ENCODE measurements at places on chromosomes 2 and 18.
A peak's percentile ranks its signal among the peaks of the same experiment; 100 is the strongest.

- no peak for DNase-seq
Observed at GRCh38 chr2:33917252-33917651, 318.2 kb upstream of the FAM98A start.

- DNase-seq, result no peak
Observed at GRCh38 chr2:111652038-111652437, 232.0 kb downstream of the ANAPC1 start.

- peak; percentile 58 for DNase-seq
Observed at GRCh38 chr2:237900891-237901831, 41.7 kb downstream of the RAMP1 start.

GRCh38 chr2:145935016-145935415, 1415.1 kb upstream of the ZEB2 start:
- DNase-seq, result no peak

- no peak for DNase-seq
Observed at GRCh38 chr18:54671291-54671881, 80.3 kb downstream of the DYNAP start.

DNA sequence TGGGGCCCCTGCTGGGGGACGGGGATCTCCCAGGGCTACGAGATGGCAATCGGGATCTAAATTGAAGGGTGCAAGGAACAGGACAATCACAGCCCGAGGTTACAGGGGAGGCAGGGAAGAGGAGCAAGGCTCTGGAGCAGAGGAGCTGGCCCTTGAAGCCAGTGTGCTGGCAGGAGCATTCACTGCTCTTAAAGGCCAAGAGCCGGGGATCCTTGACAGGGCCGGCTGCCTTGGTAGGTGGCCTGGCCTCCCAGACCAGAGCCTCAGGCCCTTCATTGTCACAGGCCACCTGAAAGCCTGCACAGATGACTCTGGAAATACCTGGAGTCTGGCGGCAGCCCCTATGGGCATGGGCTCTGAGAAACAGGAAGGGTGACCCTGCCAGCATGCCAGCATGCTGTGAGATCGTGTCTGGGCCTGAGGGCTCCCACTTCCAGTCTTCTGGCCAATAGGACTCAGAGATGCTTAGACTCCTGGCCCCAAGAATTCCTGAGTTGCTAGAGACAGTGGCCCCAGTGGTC, 38.7 kb downstream of the PDIA6 start:
- DNase-seq, result no peak

- DNase-seq, result no peak
Observed at GRCh38 chr2:9264301-9264700, 57.7 kb downstream of the ASAP2 start.

DNA sequence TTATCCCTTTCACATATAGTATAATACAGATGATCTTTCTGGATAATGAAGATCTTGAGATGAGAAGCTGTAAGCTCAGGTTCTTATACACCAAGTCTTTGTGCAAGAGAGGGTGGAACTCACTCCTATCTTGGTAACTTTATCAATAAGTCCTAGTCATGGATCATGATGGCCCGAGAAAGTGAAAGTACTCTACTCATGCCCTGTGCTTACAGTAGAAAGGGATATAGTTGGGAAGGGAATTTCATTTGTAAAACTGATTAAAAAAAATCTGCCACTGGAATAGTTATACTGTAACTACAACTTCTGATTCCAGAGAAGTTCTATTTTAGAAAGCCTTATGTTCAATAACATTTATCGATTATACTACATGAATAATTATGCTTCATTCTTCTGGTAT, 51.8 kb downstream of the MYO3B start:
- DNase-seq, result no peak

DNA sequence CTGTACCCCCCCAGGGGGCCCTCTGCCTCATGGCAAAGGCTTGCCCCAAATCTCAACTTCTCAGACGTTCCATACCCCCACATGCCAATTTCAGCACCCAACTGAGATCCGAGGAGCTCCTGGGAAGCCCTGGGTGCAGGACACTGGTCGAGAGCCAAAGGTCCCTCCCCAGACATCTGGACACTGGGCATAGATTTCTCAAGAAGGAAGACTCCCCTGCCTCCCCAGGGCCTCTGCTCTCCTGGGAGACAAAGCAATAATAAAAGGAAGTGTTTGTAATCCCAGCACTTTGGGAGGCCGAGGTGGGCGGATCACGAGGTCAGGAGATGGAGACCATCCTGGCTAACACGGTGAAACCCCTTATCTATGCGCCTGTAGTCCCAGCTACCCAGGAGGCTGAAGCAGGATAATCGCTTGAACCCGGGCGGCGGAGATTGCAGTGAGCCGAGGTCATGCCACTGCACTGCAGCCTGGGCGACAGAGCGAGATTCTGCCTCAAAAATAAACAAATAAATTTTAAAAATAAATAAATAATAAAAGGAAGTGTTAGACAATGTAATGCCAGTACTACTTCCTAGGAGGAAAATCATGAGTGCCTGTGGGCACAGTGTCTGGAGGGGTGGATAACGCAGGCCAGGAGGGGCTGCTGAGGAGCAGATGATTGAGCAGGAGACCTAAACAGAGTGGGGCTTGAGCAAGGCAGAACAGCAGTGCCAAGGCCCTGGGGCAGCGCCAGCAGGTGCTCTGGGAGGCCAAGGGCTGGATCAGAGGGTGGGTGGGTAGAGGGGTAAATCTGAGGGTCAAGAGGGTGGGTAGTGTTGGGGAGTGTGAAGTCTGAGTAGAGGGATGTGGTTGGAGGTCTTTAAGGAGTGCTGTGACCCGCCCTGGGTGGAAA, 4.0 kb downstream of the ALPP start:
- no peak for DNase-seq

DNA sequence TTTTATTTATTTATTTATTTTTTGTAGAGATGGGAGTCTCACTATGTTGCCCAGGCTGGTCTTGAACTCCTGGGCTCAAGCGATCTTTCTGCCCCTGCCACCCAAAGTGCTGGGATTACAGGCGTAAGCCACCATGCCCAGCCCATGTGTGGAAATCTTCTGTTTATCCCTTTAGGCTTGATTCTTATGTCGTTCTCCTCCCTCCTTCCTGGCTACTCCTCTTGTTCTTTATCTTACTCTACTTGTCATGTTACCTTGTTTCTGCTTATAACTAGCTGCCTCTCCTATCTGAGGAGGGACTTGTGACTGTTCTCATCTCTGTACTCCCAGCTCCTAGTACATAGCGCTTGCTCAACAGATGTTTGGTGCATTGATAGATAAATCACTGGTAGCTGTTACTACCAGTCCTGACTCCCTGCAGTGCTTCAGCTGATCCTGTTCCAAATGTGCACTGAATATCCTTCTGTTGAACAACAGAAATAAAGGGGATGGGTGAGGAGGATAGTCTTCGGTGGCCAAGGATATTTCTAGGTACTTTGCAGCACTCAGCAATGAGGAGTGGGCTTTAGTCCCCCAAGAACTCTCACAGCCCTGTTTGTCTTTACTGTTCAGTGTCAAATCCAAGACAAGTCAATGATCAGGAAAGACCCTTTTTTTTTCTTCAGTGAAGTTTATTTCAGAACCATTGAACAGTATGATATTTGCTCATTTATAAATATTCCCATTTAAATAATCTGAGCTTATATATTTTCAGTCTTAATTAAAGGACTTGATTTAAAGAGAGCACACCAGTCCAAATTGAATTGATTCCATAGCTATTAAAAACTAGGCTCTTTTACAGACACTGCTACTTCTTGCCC, 7.2 kb downstream of the IL1B start:
- DNase-seq, result no peak

- DNase-seq, result no peak
Observed at GRCh38 chr2:156845806-156846558, 409.8 kb downstream of the GPD2 start.

GRCh38 chr2:136130045-136130444, 12.1 kb upstream of the CXCR4 start:
- DNase-seq, result no peak

GRCh38 chr2:74537140-74537539, 7.4 kb downstream of the HTRA2 start:
- DNase-seq, result no peak

DNA sequence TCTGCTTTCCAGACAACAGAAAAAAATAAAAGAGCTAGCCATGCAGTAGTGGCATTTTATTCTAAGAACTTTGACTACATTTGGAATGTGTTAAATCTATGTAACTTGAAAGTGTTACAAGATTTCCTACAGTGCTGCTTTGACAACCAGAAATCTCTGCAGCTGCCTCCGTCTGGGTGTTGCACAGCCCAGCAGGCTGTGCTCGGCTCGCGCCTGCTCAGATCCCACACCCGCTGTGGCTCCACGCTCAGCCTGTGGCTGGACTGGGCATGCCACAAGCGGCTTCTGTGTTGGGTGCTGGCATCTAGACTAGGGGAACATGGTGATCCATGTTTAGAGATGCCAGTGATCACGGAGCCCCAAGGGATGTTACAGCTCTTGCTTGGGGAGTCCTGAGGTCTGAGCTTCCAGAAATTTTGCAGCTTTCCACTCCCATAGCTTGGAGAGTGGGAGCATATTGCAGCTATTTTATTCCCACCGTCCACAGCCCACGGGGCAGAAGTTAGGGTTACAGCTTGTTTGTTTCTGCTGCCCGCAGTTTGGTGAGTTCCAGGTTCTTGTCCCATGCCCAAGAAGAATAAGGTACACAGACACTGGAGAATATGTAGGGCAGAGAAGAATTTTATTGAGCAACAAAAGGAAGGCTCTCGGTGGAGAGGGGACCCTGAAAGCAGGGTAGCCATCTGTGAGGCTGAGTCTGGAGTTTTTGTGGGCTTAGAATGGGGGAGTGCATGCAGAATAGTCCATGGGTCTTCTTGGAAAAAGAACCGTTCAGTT, 44.1 kb downstream of the FAM171B start:
- no peak for DNase-seq

GRCh38 chr2:16645775-16646559, 19.7 kb downstream of the CYRIA start:
- no peak for DNase-seq

- no peak for DNase-seq
Observed at GRCh38 chr2:224786848-224787247, 70.7 kb upstream of the CCDC195 start.

DNA sequence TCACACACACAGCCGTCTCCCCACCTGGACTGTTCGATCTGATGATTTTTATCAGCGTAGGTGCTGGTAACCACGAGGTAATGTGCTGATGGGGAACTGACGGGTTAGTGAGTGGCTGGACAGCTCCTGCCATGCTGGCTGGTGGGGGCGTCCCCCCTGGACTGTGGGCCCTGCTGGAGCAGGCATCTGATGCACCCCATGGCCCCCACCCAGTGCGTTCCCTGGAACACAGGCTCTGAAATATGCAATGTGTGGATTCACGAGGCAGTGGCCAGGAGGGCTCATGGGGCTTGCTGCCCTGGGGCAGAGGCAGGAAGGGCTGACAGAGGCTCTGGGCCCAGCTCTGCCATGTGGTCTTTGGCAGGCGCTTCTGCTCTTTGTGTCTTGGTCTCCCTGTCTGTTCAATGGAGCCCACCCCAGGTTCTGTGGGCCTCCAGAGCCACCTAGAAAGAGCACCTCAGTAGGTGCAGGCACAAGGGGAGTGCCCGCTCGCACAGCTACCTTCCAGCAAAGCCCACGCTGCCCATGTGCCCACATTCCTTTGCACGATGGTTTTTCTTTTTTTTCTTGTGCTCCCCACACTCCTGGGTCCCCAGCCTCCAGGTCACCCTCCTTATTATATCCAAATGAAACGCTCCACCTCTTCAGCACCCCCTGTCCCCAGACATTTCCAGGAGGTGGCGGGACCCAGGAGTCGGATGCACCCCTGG, 10.3 kb upstream of the PXDN start:
- DNase-seq, result no peak

GRCh38 chr2:112629823-112630222, 15.9 kb upstream of the SLC20A1 start:
- DNase-seq, result no peak

DNA sequence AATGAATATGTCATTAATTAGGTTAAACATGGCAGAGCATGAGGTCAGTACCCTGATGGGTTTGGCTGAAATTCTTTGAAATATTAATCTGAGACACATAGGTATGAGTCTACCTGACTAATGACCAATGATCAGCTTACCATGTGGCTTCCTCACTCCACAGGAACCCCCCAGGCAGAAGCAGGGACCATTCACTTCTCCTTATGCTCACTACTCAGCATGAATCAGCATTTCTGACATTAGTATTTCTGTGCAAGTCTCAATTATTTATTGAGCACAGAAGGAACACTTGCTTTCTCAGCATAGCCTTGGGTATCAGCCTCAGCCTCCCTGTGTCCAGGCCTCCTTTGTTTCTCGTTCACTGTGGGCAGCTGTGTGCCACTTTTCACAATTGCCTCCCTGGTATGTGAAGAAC, 9.3 kb upstream of the KCNE4 start:
- no peak for DNase-seq

- DNase-seq, result no peak
Observed at GRCh38 chr2:25279091-25279651, 62.6 kb downstream of the DNMT3A start.

DNA sequence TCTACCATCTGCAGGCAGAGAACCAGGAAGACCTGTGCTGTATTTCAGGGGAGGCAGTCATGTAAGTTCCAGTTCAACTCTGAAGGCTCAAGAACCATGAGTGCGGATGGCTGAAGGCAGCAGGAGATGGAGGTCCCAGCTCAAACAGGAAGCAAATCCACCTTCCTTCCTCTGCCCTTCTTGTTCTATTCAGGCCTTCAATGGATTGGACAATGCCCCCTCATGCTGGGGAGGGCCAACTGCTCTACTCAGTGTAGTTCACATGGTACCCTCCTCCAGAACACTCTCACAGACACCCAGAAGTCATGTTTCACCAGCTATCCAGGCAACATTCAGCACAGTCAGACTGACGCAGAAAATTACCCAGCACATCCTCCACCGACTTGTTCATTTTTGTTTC, 39.1 kb upstream of the RAB31 start:
- no peak for DNase-seq

DNA sequence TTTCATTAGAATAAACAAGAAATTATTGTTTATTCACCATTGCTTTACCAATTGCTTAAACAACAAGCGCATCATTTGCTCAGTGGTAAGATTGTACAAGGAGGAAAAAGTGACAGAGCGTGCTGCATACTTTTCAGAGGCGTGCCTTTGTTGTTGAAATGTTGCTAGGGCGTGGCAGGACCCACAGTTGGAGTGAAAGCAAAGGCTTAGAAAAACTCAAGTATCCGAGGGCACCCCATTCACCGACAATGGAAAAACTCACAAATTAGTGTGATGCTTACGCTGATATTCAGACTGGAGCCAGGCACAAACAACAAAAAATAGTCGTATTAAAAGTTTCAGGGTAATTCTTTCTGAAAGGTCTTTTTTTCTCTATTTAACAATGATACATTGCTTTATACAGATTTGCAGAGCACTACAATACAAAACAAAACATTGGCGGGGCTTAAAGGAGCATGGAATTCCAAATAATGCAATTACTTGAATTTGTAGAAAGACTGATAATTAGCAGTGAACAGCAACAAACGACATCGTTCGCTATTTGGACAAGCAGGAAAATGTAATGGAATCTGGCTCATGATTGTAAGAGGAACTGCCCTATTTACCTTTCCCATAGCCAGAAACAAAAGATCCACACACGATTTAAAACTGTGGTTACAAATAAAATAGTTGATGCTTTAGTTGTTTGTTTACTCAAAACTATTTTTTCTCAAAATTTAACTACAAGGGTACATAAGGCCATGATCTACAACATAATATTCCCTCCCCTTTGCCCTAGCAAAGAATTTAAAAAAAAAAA, 37.8 kb upstream of the RTTN start:
- no peak for DNase-seq

GRCh38 chr2:71895320-71896161, 252.1 kb downstream of the CYP26B1 start:
- DNase-seq, result no peak

GRCh38 chr2:23464905-23465537, 80.0 kb downstream of the KLHL29 start:
- DNase-seq, result no peak

- DNase-seq, result no peak
Observed at GRCh38 chr2:69554981-69555380, 88.6 kb downstream of the AAK1 start.

All from NCI-H2029 (cell line).